Caudate nucleus (tissue), 63 donors: ENCODE measurements at places on chromosomes 4 and X.

- no peak for DNase-seq
These were observed 642.6 kb upstream of the HS3ST1 start for GRCh38 chr4:12071316-12071715.

- no peak for DNase-seq
These were observed 641.1 kb downstream of the MID1IP1 start for GRCh38 chrX:39442332-39442731.

GRCh38 chr4:173411106-173411693 lies 12.3 kb upstream of the SCRG1 start:
- DNase-seq, result no peak

DNA sequence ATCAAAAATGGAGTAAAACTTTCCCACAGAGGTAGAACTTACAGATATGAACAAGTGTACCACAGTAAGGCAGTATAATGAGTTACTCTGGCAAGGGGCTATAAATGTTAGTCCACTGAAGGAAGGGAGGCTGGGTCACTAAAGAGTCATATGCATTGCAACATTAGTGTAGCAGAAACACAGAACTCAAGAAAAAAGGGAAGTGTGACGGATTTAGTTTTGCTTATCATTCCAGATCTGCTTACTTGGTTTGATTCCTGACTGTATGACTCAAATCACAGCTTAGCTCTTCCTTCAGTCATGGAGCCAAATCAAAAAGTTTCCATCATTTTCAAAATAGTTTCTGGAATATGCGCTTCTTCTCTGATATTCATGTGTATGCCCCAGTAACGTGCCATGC lies 148.7 kb downstream of the FSTL5 start:
- no peak for DNase-seq

DNA sequence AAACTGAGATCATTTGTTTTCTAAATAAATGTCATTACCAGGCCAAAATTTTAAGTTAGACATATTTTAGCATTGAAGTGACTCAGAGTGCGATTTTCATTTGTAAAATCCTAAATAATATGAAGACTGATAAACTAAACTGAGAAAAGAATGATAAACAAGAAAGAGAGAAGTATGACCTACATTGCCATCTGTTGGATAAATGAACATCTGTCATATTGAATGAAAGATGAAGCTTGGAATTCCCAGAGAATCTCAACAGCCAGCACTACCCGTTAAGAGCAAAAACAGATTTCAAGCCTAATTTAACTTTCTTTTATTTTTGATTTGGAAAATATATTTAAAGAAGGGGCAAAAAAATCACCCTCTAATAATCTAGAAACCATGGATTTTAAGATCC lies 591.0 kb upstream of the ATOH1 start:
- no peak for DNase-seq

GRCh38 chr4:158624889-158625478 lies 46.7 kb downstream of the C4orf46 start:
- DNase-seq, result no peak

GRCh38 chr4:6008092-6008551 lies 10.1 kb downstream of the C4orf50 start:
- no peak for DNase-seq

- DNase-seq, result no peak
These were observed 5.1 kb downstream of the BLOC1S4 start for GRCh38 chr4:6721121-6721520.

DNA sequence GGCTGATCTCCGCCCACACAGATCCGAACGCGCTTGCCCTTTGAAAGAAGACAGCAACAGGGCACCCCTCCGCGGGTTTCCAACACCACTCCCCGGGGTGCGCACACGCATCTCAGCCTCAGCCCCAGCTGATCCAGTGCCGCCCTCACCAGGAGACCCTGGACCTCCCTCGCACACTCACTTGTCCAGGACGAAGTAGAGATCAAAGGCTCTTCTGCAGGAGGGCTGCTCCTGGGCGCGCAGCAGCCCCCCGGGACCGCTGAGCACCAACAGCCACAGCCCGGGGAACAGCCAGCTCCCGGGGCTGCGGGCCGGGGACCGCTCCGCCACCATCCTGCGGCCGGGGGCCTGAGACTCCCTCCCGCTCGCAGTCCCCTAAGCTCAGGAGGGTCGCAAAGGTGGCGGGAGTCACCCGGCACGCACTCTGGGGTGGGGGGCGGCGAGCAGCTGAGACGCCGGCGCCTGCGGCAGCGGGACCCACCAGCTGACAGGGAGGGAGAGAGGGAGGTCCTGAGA lies 743 bp downstream of the ANTXR2 start:
- DNase-seq, result no peak

DNA sequence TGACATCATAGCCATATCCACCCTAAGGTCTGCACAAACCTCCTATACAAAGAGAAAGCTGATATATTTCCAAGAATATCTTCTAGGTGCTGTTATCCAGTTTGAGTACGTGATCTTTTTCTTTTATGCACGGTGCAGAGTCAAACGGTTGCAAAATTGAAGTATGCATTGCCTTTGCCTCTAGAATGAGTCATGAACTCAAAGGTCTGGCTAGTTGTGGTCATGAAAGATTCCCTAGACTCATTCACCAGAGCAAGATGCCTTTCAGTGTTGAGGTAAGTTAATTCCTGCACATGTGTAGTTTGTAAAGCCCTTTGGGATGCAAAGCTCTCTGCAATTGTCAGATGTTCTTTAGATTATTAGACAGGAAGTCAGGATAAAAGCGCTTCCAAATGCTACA lies 704.4 kb downstream of the PCDH19 start:
- no peak for DNase-seq

GRCh38 chr4:174434455-174434854 lies 87.8 kb downstream of the HPGD start:
- DNase-seq, result no peak

DNA sequence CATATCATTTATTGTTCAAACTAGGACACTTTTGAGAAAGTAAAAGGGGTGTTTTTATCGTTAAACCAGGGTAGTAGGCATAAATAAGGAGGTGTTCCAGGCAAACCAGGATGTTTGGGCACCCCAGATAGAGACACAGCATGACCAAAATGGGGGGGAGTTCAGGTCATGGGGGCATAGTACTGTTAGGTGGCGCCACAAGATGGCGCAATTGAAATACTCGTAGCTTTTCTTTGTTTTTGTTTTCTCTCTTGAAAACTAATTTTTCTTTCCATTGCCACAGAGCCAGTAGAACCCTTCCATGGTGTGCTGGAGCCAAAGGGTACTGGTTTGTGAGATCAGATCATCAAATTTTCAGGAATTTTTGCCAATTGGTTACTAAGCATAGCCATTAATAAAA lies 283.4 kb downstream of the BCOR start:
- DNase-seq, result no peak

GRCh38 chr4:95599777-95600400 lies 51.1 kb upstream of the UNC5C start:
- no peak for DNase-seq

DNA sequence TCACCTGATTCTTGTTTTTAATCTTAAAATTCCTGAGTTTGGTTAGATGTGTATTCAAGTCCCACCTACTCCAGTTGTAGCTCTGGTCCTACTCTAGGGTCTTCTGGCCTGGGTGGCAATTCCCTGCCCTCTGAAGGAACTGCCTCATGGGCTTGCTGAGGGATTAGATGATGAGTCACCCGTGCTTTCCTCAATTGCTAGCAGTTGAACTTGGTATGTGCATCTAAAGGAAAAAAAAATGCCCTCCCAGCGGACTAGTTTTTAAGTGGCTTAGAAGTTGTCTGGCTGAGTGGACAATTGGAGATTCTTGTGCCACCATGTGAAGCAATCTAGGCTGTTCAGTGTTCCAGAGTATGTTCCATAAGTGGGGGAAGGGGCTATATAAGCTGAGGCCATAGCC lies 127.0 kb downstream of the CCNG2 start:
- no peak for DNase-seq

- no peak for DNase-seq
These were observed 36.5 kb downstream of the TBC1D9 start for GRCh38 chr4:140719686-140720085.

- DNase-seq, result no peak
These were observed 78.6 kb upstream of the BOD1L1 start for GRCh38 chr4:13706120-13706519.

DNA sequence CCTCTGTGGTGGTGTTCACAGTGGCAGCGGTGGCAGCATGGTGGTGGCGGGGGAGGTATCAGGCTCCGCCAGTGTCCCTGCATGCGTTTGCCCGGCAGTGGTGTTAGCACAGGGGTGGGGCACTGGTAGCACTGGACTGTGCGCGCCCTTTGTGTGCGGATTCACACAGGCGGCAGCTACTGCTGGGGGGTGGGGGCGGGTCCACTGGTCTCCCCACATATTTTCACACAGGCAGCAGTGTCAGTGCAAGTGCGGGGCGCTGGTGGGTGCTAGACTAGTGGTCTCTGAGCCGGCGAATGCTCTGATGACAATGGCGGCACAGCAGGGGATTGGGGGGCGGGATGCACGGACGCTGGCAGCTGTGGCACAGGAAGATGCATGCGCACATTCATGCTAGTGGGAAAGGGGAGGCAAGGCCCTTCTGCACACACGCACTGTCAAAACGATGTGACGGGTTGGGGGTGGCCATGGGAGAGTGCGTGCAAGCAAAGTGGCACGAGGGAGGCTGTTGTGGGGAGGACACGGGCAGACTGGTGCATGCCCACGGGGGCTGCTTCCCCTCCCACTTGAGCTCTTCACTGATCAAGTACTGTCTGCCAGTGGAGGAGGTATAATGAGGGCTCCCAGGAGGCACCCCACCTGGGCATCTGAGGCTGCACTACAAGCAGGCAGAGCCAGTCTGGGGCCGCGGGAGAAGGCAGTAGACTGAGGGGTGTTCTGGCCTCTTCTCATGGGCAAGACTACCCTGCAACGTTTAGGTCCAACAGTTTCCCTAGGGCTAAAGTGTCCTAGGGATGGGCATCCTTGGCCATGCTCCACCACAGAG lies 53.0 kb downstream of the POF1B start:
- DNase-seq, result no peak

- DNase-seq, result no peak
These were observed 1.6 kb downstream of the KDM6A start for GRCh38 chrX:44874420-44875184.

GRCh38 chr4:183249854-183250253 lies 70.2 kb downstream of the CLDN22 start:
- no peak for DNase-seq

- DNase-seq, result no peak
These were observed 5.8 kb downstream of the WAS start for GRCh38 chrX:48689208-48689920.

- no peak for DNase-seq
These were observed 16.6 kb downstream of the TRIM2 start for GRCh38 chr4:153220682-153221395.

GRCh38 chr4:40719008-40719623 lies 30.6 kb upstream of the NSUN7 start:
- no peak for DNase-seq

GRCh38 chrX:117987373-117987772 lies 129.2 kb downstream of the KLHL13 start:
- DNase-seq, result no peak

DNA sequence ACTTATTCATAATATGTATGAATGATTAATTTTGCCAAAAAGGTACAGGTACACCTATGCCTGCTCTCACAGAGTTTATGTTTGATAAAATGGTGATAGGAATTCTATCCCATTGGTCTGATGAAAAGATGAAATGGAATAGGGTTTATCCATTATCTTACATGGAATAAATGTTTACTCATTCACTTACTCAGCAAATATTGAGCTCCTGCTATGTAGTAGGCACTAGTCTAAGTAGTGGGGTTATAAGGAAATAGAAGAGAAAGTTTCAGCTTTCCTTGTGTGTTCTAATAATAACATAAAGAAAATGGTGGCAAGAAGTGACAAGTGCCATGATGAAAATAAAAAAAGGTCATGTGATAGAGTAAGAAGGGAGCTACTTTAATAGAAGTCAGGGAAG lies 12.4 kb upstream of the SLC10A7 start:
- no peak for DNase-seq

DNA sequence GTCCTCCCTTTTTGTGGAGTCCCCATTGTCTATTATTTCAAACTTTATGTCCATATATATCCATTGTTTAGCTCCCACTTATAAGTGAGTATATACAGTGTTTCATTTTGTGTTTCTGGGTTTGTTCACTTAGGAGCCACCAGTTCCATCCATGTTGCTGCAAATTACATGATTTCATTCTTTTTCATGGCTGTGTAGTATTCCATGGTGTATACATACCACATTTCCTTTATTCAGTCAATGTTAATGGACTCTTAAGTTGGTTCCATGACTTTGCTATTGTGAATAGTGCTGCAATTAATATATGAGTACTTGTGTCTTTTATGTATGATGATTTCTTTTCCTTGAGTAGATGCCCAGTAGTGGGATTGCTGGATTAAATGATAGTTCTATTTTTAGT lies 329.1 kb downstream of the AR start:
- DNase-seq, result no peak

DNA sequence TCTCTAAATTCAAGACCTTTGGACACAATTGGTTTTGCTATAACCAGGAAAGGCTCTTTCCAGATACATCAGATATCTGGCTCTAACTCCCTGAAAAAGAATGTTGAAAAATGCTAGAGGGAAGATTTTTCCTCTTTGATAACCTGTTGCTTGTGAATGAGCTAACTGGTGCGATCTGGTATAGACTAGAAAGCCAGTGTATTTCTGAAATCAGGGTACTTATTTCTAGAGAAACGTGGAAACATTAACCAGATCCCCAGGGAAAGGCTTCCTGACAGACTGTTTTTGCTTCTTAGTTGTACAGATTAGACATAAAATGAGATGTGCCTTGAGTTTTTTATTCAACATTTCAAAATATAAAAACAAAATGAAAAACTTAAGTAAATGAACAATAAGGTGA lies 107.7 kb downstream of the NPNT start:
- DNase-seq, result no peak

DNA sequence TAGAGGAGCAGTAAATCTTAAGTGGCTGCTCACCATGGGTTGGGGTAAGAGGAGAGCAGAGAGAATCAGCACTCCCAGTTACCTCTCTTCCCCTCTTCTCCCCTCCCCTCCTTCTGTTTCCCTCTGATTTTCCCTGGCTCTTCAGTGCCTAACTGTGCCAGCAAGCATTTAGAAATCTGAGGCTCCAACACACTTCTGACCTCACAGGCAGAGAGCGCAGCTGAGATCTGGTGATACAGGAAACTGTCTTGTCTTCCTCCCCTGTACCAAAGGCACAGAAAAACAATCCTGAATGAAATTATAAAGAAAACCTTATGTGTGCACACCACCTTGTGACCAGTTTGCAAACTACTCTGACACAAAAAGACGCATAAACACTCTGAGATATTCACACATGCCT lies 82.4 kb upstream of the SMIM10 start:
- DNase-seq, result no peak

- no peak for DNase-seq
These were observed 2.1 kb downstream of the KLHL34 start for GRCh38 chrX:21655901-21656586.

DNA sequence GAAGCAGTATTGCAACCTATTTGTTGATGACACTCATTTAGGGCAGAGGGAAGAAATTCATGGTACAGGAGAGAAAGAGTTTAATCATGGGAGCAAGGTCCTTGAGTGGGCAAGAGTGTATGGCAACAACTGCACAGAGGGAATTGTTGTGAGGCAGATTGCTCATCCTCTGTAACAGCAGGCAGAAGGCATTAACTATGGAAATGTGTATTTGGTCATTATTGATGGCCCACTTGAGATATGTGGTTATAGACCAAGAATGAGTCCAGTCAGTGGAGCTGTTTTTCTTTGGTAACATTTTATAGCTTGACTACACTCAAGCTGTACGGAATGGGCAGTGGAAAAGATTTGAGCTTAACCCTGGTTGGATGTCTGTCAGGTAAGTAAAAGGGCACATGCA lies 15.9 kb downstream of the PLRG1 start:
- no peak for DNase-seq
